Foreskin fibroblast (primary cell): ENCODE measurements at places on chromosomes 2 and 18.

DNA sequence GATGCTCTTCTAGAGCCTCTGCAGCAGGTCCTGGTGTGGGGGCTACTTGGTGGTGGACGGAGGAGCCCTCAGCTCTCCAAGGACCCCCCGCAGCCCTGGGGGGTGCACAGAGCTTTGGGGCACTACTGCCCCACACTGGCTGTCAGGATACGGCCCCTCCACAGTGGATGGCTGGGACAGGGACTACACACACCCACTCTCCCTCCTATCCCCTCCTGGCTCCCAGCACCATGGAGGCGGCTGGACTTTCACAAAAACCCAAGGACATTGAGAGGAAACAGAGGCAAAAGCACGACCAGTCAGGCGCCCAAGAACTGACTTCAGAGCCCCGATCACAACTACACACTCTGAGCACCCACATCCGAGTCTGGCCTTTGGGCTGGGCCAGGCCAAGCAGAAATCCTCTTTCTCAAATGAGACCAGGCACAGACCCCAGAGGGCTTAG is 12.6 kb downstream of the GPR35 start:
- DNase-seq: no peak

DNA sequence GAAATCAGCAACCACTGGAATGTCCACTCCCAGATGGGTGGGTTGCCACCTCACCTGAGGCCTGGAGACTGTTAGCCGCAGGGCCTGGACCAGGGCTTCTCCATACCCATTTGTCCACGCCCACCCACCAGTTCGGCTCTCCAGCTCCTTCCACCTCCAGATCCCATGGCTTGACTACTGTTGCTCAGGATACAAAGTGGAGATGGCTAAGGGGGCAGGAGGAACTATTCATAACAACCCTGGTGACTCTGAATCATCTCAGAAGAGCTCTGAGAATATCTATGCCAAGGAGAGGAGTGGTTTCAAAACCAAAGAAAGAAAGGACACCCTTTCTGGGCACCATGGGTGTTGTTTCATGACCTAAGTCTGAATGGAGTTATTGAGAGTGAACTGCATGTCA is 145.8 kb downstream of the LAMA3 start:
- DNase-seq: peak; percentile 34

DNA sequence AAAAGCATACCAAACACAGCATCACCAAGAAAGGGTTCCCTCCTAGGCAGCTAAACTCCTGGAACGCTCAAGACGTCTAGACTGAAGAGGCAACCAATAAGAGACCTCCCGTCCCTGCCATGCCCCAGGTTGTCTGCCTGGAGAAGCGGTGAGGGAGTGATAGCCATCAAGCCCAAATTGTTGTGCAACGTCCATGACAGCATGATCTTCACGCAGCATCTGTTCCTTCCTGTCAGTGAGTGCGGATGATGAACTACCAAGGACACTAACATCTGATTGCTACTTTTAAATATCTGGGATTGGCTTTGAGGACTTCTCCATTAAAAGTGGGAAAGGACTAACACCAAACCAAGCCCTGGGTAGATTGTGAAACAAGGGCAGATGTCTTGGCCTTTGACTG is 149.7 kb downstream of the TXNL1 start:
- DNase-seq: no peak

GRCh38 chr2:53403792-53404413 is 363.7 kb upstream of the CHAC2 start:
- peak; percentile 10 for DNase-seq

GRCh38 chr2:174512345-174512744 is 25.5 kb upstream of the GPR155 start:
- no peak for DNase-seq

DNA sequence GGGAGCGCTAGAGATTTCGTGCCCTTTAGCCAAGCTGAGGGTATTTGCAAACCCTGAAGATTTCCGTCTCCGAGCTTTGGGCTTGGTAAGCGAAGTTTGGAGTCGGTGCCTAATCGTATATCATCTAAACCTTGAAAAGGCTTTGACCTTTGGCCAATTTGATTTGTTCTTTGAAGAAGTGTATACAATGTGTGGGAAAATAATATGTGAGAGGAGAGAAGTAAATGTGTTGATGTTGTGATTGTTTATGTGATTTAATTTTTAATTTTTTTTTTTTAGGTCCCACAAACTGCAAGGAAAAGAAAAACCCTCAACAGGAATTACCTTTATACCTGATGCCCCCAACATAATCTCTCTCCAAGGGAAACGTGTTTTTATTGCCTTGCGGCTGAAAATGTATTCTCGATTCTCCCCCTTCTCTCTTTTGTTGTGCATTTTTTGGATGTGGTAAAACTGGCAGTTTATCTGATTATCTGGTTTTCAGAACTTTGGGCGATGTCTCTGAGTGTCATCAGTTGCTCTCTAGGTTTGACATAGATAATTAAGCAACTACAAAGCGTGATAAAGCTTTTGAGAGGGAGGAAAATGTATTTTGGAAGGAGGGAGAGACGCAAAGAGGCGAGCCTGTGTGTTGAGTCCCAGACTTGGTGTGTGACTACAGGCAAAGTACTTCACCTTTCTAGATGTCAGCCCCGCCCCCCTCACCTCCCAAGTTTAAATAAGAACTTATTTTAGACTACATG is 912 bp upstream of the FBXO11 start:
- peak; percentile 27 for DNase-seq

DNA sequence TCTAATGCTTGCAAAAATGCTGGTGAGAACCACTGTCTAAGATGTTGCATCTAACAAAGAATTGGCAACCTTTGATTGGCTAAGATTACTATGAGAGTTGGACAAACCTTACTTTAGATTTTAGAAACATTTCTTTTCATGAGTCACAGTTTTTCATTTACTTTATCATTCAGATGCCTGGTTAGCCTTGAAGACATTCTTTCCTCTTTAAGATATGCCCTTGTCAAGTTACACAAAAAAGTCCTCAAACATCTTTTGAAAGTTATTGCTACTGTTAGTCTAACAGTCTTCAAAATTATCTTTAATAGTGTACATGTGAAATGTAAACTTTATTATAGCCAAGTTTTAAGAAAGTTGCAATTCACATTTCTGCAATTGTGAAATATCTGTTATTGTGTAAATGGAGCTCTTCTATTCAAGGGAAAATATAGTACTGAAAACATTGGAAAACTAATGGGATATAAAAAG is 276.3 kb downstream of the RND3 start:
- DNase-seq: no peak

DNA sequence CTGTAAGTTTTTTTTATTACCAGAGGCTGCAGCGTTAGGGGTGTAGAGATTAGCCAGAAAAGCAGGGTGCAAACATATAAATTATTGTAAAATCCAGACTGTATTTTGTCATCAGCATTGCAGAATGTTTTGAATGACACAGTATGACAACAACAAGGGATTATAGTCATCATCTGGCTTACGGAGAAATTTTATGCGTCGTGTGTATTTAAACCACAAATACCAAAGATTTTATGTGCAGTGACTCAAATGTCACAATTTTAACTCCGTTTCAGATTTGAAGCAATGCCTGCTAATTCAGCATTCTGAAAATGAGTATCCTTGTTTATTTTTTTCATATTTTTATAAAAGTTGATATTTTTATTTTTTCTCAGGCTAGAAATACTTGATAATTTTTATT is 19.4 kb upstream of the TMX3 start:
- peak; percentile 58 for DNase-seq

DNA sequence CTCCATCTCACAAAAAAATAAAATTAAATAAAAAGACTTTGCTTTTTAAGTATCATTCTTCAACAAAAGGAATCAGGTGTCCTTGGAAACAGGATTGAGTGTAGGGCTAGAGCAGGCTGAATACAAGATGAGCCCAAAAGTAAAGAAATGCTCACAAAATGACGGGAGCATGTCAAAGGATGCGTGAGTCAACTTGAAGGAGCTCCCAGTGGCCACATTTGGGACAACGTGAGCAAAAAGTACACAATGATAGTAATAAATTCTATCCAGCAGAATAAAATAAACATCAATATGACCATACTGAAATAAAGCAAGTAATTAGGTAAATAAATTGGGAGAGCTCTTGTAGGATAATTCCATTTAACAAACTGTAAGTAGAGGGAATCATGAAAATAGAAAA is 220.7 kb downstream of the PHLPP1 start:
- no peak for DNase-seq

GRCh38 chr2:236408090-236408489 is 143.9 kb upstream of the ASB18 start:
- DNase-seq: no peak

DNA sequence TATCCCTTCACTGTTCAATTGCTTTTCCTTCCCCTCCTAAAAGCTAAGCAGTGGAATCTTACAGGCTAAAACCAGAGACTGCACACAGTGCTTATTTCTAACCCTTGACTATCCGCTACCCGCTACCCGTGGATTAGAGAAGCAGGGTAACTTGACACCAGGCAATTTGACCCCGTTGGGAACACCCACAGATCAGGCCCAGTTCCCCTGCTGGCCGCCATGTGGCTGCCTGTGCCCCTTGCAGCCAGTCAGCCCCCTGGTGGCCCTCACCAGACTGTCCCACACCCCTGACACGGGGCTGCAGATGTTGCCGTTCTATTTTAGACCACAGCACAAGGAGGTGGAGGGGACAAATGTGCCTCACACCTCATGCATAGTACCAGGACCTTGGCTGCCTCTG is 74.8 kb downstream of the TXNL1 start:
- no peak for DNase-seq

DNA sequence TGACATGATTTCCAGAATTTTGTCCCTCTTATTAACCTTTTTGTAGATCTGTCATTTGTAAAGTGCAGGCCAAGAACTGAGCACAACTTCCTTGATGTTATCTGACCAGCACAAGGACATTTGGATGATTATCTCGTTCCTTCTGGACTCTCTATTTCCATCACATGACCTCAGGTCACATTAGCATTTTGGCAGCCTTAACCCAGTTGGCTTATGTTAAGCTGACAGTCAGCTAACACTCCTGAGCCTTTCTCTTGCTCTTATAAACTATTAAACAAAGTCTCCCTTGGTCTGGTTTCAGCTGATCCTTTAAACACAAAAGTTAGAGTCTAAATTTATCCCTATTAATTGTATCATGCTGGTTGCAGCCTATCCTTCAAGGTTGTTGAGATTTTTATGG is 167.2 kb upstream of the RBBP8 start:
- no peak for DNase-seq

GRCh38 chr2:46284796-46285195 is 12.4 kb upstream of the EPAS1 start:
- DNase-seq: no peak
